ENCODE measurements at places on chromosomes 5 and 9.

- no peak for DNase-seq
These were observed 43.2 kb downstream of the TMEM167A start for GRCh38 chr5:83034036-83034435.

DNA sequence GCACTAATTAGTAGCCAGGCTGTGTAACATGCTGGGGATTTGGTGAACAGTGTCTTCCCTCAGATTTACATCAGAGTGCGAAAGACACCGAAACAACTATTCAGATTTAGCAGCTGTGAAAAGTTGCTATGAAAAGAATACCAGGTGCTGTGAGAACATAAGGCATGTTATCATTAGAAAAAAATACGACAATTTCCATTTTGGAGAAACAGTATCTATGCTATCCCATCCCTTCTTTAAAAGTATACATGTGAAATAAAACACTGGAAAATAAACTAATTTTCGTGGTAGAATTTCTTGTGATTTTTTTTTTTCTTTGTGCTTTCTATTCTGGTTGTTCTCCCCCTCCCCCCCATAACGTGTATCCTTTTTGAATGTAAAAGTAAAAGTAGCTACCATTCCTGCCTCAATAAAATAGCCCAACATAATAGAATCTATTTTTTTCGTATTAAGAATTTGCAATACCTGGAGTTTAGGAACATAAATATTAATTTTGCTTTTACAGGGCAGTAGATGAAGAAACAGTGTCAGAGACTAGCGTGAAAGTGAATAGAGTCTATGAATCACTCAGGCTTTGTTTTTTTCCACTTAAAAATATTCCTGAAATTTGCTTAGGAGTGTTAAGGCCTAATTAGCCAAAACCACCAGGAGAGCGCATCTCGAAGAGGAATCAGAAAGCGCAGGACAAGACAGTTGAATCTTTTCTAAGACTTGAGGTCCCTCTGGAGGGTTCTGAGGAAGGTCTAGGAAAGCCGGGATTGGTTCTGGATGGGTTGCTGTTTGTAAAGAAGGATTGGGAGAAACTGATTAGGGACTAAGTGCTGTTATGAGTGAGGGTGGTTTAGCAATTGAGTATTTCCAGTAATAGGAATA lies 813 bp upstream of the SLU7 start:
- DNase-seq, result no peak

DNA sequence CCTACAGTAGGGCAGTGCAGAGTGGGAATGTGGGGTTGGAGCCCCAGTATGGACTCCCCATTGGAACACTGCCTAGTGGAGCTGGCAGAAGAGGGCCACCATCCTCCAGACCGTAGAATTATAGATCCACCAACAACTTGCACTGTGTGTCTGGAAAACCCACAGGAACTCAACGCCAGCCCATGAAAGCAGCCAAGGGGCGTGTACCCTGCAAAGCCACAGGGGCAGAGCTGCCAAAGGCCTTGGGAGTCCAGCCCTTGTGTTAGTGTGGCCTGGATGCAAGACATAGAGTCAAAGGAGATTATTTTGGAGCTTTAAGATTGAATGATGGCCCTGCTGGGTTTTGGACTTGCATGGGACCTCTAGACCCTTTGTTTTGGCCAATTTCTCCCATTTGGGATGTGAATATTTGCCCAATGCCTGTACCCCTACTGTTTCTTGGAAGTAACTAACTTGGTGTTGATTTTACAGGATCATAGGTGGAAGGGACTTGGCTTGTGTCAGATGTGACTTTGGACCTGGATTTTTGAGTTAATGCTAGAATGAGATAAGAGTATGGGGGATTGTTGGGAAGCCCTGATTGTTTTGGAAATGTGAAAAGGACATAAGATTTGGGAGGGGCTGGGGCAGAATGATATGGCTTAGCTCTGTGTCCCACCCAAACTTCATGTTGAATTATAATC lies 266.8 kb downstream of the SEMA5A start:
- DNase-seq, result no peak

- DNase-seq, result no peak
These were observed 17.8 kb downstream of the DIMT1 start for GRCh38 chr5:62385816-62386400.

DNA sequence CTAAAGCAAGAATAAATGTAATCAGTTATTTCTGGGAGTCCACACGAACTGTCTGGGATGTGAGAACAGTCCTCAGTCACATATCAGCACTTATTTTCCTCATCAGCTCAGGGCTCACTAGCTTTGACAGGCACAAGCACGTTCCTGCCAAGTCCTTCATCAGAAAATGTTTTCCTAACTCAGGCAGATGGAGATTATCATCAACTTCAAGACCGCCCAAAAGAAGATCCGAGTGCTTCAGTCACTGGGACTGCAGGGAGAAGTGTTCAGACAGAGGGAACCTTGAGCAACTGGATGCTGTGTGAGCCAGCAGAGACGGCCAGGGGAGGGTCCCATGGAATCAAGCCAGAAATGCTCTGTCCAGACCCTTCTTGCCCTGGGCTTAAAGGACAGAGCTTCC lies 189.4 kb downstream of the NXNL2 start:
- no peak for DNase-seq

- DNase-seq, result no peak
These were observed 1.1 kb downstream of the HSPA9 start for GRCh38 chr5:138573949-138574670.

DNA sequence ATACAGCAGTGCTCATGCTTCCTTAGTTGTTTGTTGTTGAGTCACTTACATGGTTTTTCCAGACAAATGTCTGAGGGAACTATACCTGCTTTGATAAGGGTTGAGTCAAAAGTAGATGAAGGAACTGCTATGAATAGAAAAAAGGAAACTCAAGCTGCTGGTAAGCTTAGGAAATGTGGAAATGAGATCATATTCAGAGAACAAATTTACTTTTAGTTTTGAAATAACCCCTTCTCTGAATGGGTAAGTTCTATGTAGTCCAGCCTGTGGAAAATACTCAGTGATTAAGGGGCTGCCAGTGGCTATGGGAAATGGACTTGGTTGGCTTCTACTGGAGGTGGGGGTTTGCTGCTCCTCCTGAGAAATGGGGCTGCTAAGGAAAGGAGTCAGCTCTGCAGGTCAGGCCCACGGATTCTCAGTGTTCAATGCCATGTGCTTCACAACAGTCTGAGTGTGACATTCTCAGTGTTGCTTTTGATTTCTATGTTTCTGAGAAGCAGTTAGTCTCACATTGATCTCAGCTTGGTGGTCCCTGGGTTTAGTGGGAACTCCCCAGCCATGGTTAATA lies 47.7 kb upstream of the GLRX start:
- no peak for DNase-seq

- peak; percentile 81 for DNase-seq
These were observed 750 bp upstream of the NPR2 start for GRCh38 chr9:35790385-35791296.

DNA sequence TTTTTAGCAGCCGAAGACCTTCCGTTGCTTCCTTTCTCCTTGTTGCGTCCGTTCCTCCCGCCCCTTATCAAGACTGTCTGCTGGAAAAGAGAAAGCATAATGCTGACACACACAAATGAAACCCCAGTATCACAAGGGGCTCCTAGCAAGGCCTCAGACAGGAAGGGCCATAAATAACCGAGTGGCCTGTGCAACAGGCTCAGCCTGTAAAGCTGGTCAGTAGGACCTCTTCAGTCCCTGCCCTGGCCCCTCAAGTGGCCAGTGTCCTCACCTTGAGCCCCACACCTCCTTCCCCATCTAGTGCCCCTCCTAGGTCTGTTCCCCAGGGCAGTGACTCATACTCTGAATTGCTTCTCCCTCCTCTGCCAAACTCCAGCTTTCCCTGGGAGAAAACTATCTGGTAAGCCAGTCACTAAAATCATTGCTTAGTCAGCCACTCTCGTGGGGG lies 174.6 kb upstream of the IL12B start:
- peak; percentile 85 for DNase-seq

DNA sequence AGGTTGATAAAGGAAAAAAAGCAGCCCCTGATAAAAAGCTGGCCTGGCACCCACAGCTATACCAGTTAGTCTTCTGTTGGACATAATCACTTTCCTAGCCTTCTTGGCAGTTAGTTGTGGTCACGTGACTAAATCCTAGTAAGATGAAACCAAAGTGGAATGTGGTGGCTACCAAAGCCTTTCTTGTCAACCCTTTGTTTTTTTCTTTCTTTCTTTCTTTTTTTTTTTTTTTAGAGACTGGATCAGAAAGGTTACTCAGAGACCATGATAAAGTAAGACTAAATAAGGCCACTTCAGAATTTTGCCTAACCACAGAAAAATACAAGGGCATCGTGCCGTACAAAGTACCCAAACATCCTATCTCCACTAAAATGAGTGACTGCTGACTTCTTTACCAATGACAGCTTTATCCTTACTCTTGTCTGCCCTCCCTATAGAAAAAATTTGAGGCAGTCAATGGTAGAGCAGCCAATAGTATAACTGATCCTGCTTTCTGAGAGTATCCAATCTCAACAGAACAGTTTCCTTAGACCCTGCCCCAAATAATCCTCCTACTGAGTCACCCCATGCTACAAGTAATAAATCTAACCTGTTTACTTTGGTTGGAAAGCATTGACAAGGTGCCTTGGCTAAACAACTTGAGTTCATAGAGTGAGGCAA lies 14.2 kb upstream of the KIF27 start:
- DNase-seq, result peak; percentile 19

- DNase-seq, result peak; percentile 67
These were observed 1.4 kb upstream of the CIZ1 start for GRCh38 chr9:128192601-128193371.

GRCh38 chr5:21649969-21650368 lies 1203.2 kb downstream of the CDH12 start:
- DNase-seq, result no peak

DNA sequence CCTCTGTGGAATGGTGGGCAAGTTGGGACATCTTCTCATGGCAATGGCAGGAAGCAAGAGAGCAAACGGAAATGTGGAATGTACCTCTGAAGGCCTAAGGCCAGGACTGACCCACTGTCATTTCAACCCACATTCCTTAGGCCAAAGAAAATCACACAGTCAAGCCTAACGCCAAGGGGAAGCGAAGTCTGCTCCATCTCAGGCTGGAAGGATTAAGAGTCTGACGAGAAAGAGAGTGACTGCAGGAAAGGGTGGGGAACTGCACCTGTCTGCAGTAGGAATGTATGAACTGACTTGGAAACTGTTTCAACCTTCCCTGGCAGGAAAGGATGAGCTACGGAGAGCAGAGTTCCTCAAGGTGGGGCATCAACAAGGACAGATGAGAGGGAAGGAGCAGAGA lies 90.2 kb upstream of the TAS2R1 start:
- DNase-seq, result no peak

DNA sequence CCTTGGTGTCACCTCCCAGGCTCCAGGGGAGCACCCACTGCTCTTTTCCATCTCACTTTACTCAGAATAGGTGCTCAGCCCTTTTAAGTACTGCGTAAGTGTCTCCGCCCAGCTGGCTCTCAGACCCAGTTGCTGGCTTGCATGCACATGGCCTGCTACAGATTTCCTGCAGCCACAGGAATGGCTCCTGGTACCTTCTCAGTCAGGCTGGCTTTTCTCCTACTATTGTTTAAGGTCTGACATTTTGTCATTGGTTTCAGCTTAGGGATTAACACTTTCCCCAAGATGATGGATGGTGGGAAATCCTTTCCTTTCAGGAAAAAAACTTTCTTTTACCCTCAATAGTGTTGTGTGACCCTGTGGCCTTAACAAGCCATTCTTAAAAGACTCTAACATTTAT lies 1652.3 kb upstream of the WWC1 start:
- DNase-seq, result no peak

- no peak for DNase-seq
These were observed 87.4 kb downstream of the CAMSAP1 start for GRCh38 chr9:135819905-135820304.

- no peak for DNase-seq
These were observed 178.1 kb downstream of the TMEM161B start for GRCh38 chr5:88090506-88090905.

- DNase-seq, result no peak
These were observed 233.0 kb downstream of the CD180 start for GRCh38 chr5:66963559-66963971.

GRCh38 chr5:96692441-96692840 lies 30.3 kb downstream of the CAST start:
- DNase-seq, result no peak

DNA sequence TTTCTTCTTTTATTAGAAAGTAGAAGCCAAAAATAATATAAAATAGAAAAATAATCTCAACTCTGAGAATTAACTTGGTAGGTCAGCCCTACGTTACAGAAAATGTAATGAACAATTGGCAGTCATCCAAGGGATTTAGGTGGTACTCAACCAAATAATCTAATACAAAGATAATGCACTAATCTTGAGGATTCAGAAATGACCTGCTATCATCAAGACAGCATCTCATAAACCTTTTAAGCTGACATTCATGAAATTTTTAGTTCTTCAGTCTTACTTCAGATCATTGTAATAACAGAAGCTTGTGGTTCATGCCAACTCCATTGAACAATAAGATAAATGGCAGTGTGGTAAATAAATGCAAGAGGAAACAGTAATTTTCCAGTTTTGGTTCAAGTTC lies 1058.0 kb downstream of the MAT2B start:
- DNase-seq, result no peak

GRCh38 chr9:111533099-111533790 lies 8.3 kb downstream of the ZNF483 start:
- no peak for DNase-seq

- no peak for DNase-seq
These were observed 77.5 kb downstream of the HSPA4 start for GRCh38 chr5:133129289-133129688.

GRCh38 chr9:21856301-21857094 lies 54.1 kb downstream of the MTAP start:
- DNase-seq, result no peak

GRCh38 chr5:81631621-81632020 lies 119.3 kb downstream of the SSBP2 start:
- DNase-seq, result no peak

GRCh38 chr9:28394774-28395173 lies 821.5 kb upstream of the C9orf72 start:
- no peak for DNase-seq

Measured in left lung (tissue), 14 donors.